ENCODE measurements at places on chromosomes 11 and 22.

DNA sequence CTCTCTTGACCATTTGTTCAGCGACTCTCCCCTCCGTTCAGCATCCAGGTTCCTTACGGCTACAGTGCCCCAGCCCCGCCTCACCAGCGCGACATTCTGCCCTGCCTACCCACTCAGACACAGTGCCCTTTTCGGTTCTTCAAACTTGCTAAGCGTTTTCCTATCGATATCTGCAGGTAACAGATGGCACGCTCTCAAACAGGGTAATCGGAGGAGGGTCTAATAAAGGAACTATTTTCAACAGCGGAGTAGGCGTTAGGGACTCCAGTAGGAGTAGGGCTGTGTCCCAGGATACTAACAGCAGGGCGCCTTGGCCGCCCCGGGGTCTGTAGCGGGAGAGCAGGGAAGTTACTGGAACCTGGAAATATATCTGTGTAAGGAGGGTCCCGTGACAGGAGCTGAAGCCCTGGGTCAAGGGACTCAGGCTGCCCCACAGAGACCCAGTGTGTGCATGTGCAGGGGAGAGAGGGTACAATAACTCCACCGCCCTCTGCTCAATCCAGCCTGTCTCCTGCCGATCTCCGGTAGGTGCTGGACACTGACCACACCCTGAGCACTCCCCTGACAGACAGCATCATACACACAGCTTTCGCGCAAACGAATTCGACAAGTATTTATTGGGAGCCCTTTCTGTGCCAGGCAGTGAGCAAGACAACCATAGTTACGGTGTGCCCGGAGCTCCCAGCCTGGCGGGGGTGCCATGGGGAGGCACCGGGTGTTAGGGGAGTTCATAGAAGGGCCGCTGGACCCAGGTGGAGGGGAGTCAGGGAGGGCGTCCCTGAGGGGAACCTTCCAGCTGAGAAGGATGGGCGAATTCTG lies 2.1 kb downstream of the KLHL35 start:
- DNase-seq, result no peak

- peak; percentile 89 for DNase-seq
These were observed 39.6 kb downstream of the NUMA1 start for GRCh38 chr11:72040491-72041363.

GRCh38 chr11:12842933-12843636 lies 166.0 kb upstream of the RASSF10 start:
- DNase-seq, result peak; percentile 95

GRCh38 chr11:60769273-60769672 lies 12.6 kb downstream of the MS4A15 start:
- no peak for DNase-seq

GRCh38 chr11:22792497-22792896 lies 37.1 kb downstream of the SVIP start:
- DNase-seq, result peak; percentile 40

DNA sequence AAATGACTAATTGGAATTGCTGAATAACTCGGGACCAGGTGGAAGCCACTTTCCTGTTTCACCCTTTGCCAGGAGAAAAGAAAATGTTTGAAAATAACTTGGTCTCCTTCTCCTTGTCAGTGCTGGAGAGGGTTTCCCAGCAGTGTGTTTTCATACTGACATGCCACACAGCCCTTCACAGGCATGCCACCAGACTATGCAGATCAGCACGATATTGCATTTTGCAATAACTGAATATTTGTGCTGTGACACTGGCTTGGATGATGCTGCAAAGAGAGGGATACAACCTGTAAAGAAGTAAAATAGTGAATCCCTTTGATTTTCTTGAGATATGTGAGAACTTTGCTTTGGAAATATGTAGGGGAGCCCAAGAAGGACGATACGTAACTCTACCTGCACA lies 200.0 kb upstream of the NAV2 start:
- DNase-seq, result no peak

GRCh38 chr11:119941171-119941570 lies 196.7 kb downstream of the TRIM29 start:
- DNase-seq, result no peak

DNA sequence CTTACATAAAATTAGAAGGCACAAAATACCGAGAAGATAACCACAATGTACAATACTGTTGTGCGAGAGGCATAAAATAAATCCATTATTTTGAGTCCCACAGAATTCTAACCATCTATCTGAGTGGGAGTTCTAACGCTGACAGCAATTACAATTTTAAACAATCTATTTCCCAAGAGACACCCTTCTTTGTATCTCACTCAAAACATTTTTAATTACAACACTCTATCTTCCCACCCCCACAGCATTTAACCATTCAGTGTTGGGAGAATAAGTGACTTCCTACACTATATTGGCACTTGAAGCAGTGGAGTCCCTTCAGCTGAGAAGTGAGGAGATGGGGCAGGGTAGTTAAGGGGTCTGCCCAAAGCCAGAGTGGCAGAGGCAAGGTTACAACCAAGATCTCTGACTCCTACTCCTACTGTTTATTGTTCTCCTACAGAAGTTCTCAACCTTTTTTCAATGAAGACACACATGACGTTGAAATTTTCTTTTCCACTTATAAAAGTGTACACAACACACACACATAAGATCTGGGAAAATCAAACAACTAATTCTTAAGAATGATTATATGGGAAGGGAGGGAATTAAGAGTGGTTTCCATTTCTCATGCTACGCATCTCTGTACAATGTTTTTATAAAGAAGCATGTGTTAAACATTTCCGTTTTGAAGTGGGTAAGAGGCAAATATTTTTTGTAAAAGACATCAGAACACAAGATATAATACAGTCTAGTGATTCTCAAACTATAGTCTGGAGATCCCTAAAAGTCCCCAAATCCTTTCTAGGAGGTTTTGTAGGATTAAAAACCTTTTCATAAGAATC lies 10.9 kb downstream of the SLC25A17 start:
- DNase-seq, result no peak

GRCh38 chr11:104705490-104706190 lies 192.6 kb downstream of the CASP12 start:
- DNase-seq, result no peak

DNA sequence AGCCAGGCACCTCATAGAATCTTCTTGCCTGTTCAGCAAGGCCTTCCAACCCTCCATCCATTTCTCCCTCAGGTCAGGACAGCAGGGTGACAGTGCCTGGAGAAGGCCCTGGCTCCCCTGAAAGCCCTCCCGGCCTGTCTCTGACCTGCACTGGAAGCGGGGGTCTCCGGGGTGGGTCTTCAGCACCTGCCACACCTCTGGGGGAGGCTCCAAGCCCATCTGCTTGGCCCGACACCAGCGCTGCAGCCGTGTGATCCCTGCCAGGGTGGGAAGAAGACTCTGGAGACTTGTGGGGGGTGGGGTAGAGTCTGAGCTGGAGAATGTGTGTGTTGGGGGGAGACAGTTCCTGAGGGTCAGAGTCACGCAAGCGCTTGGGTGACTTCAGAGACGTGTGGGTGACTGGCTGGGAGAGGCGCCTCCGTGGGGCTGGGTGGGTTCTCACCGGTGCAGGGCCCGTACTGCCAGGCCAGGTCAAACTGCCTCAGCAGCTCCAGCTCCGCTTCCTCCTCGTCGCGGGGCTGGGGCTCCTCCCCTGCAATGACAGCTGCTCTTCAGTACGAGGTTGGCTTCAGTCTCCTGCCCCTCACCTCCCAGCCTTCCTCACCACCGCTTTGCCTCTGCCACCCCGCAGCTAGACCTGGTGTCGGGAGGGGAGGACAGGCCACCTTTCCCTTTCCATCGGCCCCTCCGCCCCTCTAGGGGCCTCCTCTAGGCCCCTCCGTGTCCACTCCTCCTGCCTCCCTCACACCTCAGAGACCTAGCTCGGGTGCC lies 615 bp downstream of the POLD4 start:
- no peak for DNase-seq

DNA sequence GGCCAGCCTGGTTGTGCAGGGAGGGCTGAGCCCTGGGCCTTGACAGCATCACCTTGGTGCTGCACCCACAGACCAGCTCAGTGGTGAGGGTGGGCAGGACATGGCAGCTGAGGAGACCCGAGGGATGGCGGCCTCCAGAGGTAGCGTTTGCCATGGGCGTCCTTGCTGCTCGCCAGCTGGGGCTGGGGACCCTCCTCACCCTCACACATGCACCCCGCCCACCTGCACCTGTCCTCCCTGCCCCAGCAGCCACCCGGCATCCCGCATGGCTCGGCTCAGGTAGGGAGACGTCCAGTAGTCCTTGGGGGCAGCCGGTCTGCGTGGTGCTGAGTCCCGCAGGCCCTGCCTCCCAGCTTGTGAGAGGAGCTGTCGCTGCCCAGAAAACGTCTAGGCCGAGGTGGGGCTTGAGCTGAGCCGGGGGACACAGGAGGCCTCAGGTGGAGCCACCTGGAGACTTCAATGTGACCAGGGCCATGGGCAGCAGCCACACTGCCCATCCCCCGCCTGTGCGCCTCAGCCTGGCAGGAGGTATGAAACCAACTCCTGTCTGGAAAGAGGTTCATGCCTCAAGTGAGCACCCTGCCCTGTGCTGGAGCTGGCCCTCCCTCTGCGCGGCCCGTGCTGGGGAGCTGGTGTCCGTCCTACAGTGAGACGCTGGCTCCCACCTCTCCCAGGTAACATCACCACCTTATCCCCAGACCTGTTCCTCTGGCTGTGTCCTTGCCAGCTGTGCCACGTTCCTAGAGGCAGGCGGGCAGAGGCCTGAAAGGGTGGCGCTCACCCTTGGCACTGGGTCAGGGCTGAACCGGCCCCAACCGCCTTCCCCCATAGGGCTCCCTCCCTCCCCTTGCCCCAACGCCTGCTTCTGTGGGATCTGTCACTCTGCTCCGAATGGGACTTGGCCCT lies 3.3 kb upstream of the TRABD start:
- no peak for DNase-seq
